ENCODE measurements at places on chromosomes 11 and 22.

- no peak for DNase-seq
These were observed 1240.1 kb downstream of the LRRC4C start for GRCh38 chr11:40219401-40219800.

DNA sequence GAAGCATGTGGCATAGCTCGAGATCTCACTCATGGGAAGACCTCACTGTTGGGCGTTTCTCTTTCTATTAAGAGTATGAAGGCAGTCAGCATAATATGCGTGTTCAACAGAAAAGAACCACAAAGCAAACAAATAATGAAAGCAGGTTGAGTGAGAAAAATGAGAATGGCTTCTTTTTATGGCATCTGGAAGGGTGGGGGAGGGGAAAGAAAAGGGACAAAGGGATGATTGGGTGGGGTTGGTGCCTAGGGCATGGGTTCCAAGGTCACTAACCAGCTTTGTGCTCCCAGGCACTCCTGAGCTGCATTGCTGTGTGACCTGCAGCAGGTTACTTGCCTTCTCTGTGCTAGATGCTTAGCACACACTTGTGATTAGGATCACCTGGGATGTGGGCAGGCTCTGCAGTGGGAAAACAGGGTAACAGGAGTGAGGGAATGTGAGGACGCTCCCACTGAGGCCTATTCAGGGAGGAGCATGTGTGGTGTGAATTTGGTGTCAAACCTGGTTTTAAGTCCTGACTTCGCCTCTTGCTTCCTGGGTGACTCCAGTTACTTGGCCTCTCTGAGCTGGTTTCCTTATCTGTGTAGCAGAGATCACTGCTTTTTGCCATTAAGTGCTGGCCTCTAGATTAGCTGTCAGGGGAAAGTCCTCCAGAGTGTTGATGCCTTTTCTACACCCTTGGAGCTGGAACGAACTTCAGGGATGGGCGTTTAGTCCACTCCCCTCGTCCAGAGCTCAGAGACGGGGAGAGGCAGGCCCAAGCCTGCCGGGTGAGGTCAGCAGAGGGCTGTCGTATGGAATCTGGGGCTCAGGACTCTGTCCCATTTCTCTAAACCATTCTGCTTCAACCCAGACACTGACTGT is 74.8 kb downstream of the KIAA1671 start:
- no peak for DNase-seq

GRCh38 chr11:9605742-9606141 is 32.3 kb downstream of the WEE1 start:
- DNase-seq = no peak

DNA sequence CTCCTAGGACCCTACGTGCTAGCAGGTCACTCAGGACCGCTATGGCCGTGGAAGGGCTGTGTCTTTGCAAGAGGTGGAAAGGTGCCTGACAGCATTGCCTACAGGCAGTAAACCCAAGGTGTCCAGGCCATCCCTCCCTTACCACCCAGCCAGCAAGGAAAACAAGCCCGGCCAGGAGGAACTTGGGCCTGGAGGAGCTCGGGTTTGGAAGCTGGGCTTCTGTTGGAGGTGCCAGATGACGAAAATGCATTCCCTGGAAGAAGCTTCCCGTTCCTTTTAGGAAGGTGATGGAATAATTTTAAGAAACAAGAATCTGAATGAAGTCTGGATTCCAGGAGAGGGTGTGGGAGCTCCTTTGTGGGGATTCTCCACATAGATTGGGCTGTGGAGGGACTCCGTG is 23.6 kb downstream of the FBLN1 start:
- DNase-seq = no peak

GRCh38 chr11:85809191-85809590 is 1.8 kb downstream of the SYTL2 start:
- DNase-seq = no peak

Measured in Calu3 (cell line).